ENCODE measurements at places on chromosomes 5 and 9.

- DNase-seq = no peak
Observed at GRCh38 chr5:146426853-146427618, 20.1 kb upstream of the TCERG1 start.

DNA sequence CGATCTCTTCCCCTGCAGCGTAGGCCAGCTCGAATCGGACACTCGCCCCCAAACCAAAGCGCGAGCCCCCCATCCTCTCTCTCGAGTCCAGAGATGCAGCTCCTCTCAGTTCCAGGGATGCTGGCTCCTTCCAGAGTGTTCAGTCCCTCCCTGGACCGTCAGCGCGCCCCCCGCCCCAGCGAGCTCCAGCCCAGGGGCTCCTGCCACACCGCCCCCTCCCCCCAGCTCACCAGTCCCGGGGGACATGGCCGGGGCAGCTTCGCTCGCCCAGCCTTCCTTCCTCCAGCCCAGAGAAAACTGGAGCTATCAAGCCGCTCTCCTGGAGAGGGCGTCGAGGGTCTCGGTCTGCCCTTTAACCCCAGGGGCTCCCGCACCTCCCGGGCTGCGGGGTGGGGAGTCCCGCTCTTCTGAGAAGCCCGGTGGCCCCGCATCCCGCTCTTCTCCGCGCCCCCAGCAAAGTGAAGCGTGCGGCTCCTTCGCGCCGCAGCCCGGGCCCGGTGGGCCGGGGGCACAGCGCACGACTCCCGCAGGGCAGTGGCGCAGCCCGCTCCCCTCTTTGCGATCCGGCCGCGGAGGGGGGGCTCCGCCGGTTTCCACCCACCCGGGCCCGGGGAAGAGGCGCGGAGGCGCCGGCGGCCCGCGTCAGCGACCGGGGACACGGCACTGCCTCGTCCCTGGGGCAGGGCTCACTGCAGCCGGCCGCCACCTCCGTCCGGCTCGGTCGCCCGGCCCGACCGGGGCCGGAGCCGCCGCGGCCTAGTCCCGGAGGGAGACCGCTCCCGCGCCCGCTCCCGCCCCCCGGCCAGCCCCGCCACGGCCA lies 587 bp downstream of the MIER3 start:
- no peak for DNase-seq

DNA sequence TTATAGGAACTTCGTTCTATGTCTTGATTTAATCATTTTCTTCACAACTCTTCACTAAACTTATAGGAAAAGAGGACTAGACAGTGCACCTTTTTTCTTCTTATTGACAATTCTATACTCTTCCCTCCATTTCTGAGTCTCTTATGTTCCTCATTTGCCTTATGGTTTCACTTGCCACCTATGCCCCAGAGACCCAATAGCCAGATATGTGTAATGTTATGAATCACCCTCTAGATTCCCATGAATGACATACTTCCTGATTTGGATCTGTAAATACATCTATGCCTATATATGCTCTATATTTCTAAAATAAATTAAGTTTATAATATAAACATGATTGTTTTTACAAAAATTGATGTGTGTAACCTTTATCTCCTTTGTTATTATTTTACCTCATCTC lies 514.1 kb upstream of the MEF2C start:
- no peak for DNase-seq

DNA sequence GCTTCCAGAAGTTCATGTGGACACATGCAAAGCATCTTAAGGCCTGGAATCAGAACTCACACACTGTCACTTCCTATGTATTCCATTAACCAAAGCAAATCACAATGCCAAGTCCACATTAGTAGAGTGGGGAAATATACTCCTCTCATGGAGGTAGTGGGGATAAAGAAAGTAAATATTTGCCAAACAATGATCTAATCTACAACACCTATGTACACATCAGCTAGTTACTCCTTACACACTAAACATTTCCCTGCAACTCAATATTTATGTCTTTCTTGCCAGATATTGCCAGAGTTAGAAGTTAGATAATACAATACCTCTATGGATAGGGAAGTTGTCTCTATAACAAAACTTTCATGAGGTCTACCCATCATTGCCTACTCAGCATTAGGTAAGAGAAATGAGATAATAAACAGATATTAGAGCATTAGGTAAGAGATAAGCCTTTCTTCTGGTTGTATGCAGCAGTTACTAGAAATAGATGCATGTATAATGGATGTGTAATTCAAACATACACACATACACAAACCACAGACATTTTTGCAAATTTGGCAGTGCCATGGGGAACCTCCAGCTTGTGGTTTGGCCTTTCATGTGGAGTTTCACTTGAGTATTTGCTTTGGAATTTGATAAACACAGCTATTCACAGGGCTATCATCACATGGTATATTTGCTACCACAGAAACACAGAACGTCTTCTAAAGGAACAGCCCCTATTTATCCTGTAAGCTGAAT lies 196.5 kb downstream of the TLE1 start:
- no peak for DNase-seq

DNA sequence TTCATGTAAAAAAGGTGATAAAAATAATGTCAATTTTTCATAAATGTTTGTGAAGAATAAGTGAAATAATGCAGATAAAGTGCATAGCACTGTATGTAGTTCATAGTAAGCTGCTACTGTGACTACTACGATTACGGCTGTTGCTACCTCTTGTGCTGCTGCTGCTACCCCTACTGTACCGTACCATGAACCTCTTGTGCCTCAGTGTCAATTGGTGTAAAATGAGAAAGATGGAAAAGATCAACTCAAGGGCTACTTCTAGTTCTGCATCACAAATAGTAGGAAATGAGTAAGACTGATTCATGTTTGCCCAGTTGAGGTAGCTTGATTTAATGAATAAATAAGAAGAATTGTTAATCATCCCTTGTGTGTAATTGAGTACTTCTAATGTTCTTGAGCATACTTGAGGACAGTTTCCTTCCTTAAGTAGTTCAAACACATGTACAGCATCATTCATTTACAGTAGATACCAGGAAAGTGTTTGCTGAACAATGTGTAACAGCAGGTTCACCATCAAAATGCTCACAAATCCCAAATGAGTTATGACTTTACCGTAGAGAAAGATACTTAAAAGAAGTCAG lies 200.0 kb upstream of the ATP10B start:
- no peak for DNase-seq

GRCh38 chr5:130642461-130642860 lies 522.6 kb downstream of the HINT1 start:
- no peak for DNase-seq

- DNase-seq = no peak
Observed at GRCh38 chr9:87869082-87869481, 13.6 kb upstream of the SPATA31E1 start.
